NCI-H1436 treated with DMSO at 0.1 percent for 48 hours (cell line): ENCODE measurements at places on chromosomes 13 and 19.

DNA sequence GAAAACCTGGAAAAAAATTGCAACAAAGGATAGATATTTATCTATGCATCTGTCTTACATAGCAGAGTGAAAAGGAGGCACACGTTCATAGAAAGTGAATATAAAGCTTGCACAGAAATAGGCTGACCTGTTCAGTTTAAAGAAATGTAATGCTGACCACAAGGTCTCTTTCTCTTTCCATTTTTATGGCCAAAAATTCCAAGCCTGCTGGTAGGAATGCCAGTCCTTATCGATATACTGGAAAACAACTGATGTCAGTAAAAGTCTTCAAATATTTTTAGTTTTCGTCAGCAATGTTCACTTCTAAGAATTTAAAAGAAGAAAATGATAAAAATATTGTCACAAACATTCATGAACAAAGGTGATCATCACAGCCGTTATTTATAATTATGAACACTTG, 59.0 kb upstream of the MCF2L start:
- DNase-seq: no peak

- DNase-seq: no peak
These were observed 19.7 kb downstream of the MED26 start for GRCh38 chr19:16608290-16608739.

DNA sequence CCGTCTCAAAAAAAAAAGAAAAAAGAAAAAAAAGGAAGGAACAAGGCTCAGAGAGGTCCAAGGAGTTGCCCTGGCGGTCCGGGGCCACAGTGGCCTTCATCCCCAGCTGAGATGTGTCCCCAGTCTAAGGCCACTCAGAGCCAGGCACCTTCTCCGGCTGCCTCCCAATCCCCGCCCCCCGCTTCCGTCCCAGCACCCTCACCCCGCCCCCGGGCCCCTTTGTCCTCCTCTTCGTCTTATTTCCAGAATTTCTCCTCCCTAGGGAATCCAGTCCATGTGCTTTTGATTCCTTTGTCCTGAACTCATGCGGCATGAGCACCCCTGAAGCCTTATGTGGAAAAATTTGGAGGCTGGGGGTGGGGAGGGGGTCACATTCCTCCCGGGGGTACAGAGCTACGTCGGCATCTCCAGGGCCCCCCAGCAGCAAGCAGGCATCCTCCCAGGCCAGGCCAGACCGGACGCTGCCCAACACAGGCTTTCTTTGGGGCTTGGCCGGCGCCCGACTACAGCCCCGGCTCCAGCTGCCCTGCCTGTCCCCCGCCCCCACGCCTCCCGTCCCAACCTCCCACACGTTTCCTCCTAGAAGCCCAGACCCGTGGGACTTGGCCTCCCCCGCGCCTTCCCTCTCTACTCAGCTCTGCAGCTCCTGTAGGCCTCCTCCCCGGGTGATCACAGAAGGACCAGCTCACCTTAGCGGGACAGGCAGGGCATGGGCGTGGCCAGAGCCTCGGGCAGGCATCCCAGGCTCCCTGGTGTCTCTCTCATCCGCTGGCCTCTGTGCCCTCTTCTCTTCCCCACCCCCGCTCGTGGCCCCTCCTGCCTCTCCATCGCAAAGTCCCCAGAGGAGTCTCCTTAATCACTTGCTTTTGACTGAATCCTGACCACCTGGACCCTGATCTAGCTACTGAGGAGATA, 17.8 kb upstream of the ADGRE5 start:
- peak; percentile 49 for DNase-seq

DNA sequence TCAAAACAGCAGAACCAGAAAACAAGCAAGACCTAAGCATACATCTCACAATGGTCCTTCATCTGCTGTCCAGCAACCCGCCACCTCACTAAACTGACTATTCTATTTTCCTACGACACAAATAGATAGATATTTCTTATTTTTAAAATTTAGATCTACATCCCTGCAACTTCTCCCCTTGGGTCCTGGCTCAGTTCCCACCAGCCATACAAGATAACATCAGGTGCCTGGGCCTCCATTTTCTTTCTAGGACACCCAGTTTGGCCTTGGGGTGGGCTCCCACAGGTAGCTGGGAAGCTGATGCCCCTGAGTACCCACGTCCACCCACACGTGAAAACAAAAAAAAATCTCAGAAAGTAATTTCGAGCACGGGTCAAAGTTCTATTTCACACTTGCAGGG, 47.6 kb downstream of the TGDS start:
- no peak for DNase-seq

GRCh38 chr13:34208336-34208735, 390.4 kb downstream of the RFC3 start:
- no peak for DNase-seq

DNA sequence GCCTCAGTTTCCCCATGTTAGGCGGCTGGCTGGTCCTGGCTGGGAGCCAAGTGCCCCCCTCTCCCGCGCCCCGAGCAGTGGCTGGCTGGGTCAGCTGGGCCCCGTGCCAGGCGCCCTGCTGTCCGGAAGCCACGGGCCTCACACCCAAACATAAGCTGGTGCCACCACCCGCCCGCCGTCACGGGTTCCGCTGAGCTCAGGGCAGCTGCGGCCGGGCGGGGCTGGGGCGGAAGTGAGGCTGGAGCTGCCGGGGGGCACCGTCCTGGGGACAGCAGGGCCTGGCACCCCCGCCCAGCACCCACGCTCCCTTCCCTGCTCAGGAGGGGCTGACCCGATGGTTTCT, 19.3 kb downstream of the HCN2 start:
- DNase-seq: no peak

GRCh38 chr19:41612483-41612882, 14.4 kb downstream of the CEACAM4 start:
- DNase-seq: no peak

- no peak for DNase-seq
These were observed 4.0 kb upstream of the CYTH2 start for GRCh38 chr19:48465215-48465614.

DNA sequence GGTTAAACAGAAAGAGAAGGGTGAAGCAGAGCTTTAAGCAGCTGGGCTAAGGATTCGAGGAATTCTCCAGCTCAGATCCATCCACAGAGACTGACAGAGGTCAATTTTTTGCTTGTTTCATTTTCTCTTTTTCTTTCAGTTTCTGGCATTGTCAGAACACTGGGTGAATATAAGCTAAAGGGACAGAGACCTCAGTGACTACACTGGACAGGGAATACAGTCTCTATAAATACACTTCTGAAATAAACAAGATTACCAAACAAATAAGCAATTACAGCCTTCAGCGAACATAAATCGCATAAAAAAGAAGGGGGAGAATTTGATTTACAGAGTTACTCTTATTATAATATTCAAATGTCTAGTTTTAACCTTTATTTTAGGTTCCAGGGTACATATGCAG, 3.7 kb upstream of the ZNF441 start:
- no peak for DNase-seq

- DNase-seq: no peak
These were observed 647 bp upstream of the ELF1 start for GRCh38 chr13:41019578-41020347.

DNA sequence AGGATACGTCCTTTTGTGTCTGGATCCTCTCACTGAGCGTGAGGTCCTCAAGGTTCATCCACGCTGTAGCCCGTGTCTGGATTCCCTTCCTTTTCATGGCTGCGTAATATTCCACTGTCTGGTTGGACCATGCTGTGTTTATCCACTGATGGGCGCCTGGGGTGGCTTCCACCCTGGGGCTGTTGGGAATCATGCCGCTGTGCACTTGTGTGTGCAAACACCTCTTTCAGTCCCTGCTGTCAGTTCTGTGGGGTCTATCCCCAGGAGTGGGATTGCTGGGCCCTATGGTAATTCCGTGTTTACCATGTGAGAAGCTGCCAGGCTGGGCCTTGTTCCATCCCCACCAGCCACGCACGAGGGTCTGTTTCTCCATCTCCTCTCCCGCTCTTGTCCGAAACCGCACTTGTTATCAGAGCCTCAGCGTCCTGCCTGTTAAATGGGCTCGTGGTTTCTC, 98.6 kb downstream of the GADD45B start:
- DNase-seq: no peak

DNA sequence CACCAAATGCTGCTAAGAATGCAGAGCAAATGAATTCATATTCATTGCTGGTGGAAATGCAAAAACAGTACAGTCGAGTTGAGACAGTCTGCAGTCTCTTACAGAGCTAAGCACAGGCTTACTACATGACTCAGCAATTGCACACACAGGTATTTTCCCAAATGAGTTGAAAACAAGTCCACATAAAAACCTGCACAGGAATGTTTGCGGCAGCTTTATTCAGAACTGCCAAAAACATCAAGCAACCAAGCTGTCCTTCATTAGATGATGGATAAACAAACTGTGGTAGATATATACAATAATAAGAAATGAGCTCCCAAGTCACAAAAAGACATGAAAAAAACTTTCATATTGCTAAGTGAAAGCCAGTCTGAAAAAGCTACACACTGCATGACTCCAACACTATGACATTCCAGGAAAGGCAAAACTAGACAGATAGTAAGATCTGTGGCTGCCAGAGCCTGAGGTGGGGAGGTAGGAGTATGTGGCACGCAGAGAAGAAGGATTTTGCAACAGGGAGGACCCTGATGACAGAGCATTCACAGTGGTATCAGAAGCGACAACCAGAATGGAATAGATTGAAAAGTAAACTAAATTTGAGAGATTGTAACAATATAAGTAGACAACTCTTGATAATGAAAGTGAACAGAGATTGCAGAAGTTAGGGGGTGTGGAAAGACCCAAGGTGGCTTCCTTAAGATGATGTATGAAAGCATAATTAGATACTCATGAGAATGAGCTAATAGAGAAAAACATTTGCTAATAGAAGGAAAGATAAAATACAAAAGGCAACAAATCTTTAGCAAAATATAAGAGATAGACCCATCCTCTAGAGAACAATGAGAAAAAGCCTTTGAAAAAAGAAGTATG, 52.7 kb downstream of the TSC22D1 start:
- DNase-seq: no peak

GRCh38 chr19:2039959-2040646, 10.9 kb downstream of the MKNK2 start:
- no peak for DNase-seq

DNA sequence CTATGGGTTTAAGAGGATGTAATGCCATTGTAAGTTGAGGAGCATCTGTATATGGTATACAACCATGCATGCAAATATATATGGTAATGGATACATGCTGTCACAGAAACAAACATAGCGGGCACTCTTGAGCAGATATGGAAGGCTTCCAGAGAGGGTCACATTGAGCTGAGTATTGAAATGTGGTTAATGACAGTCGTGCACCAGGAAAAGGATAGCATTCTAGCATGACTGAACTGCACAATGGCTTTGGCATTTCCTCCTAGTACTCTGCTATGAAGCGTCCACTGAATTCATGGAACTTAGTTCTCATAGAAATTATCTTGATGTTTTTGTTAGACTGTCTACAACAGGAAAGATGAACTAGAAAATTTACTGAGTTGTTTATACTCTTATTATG, 25.2 kb downstream of the DGKH start:
- no peak for DNase-seq

- DNase-seq: no peak
These were observed 3.4 kb upstream of the JUND start for GRCh38 chr19:18284712-18285360.

DNA sequence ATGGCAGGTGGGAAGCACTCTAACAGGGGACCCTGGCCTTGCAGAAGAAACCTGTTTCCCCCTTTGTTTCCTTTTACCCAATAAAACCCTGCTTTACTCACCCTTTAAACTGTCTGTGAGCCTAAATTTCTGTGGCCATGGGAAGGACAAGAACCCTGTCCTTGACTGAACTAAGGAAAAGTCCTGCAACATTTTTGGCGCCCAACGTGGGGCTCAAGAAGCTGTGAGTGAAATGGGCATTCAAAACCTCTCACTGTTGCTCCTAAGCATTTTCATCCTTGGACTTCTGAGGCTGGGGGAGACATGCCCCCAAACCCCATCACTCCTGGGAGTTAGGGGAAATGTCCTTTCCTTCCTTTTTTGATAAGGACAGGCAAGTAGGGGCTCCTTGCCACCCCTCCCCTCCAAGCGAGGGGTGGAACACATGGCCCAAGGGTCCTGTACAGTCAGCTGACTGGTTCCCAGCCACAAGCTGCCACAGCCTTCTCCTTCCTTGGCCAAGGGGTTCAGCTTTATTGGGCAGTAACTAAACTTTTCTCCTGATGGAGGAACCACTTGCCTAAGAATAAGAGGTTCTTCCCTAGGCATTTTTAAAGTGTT, 381.6 kb downstream of the KLF5 start:
- no peak for DNase-seq

GRCh38 chr19:51600940-51601580, 29.1 kb downstream of the SIGLEC5 start:
- no peak for DNase-seq

- no peak for DNase-seq
These were observed 153.4 kb downstream of the DPF1 start for GRCh38 chr19:38070573-38070972.

DNA sequence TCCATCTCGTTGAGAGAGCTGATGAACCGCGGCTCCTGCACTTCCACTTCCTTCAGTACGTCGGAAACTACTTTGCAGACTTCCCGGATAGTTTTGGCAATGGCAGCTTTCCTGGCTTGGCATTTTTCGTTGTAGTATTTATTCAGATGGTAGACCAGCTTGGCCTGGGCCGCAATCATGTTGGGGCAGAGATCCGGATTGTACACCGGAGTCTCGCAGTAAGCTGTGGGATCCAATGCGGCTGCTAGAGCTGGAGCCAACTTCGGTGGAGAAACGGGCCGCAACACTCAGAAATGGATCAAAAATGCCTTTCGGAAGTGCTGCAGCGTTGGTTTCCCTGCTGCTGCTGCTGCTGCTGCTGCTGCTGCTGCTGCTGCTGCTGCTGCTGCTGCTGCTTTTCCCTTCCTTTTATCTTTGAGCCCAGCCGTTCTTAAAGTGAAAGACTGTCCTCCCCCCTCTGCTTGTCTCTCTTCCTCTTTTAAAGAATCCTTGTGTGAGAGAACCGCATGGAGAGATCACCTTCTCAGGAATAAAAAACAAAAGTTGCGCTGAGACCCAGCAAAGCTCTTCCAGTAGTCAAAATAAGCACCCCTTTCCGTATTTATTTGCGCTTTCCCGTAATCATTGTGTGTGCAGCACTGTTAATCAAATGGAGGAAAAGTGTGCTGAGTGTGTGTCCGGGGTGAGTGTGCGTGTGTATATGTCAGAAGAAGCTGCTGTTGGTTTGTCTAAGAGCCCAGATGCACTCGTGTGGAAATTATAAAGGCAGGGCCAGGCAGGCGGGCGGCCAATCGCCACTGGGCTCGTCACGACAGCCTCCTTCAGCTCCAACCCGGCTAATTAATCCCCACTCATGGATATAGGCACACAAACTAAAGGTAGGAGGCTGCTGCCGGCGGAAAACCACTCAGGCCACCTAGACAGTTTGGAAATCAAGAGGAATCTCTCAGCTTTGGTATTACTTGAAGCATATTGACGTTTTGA, at the start of gene MAB21L1:
Gene MAB21L1 (minus strand): TSS at position 730 of the 984 bp plus-strand sequence. CDS start 551 bp downstream, at position 179.
- no peak for DNase-seq

- DNase-seq: no peak
These were observed 71.7 kb upstream of the SOX21 start for GRCh38 chr13:94784066-94784465.

GRCh38 chr13:23934520-23934919, 37.2 kb upstream of the C1QTNF9B start:
- no peak for DNase-seq
